Fibroblast of skin of back (primary cell): ENCODE measurements at places on chromosomes 7 and 10.
A peak's percentile ranks its signal among the peaks of the same experiment; 100 is the strongest.

- peak; percentile 23 for DNase-seq
Observed at GRCh38 chr7:133575726-133576440, 323.0 kb downstream of the EXOC4 start.

DNA sequence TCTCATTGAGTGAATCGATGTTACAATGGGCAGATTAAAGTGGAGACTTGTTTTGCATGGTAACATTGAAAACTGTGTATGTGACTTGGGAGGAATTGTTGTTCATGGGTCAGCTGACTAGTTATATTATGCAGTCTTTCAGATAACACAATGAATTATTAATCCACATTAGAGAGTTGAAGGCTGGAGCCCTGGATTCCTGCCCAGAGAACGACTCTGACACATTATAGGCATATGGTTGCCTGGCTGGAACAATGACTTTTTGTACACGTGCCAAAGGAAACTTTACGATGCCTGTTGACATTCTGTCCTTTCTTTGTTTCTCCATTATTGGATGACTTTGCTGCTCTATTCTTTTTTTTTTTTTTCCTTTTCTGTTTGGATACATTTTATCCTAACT lies 52.3 kb upstream of the TMEM229A start:
- no peak for DNase-seq

DNA sequence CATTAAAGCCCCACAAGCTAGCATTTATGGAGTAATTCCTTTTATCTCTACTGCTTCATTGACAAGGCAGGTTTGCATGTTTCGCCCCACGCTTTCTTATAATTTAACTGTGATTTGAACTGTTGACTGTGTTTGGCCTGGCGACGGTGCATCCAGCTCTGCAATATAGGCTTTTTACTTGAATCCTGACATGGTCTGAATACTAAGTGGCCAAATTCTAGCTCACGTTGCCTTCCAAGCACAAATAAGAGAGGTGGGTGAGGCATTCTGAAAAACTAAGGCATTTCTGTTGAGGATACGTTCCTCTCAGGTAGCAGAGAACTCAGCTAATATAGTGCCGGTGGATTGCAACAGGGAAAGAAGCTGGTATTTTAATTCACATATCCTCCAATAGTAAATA lies 61.8 kb downstream of the NRP1 start:
- no peak for DNase-seq

- no peak for DNase-seq
Observed at GRCh38 chr10:116752563-116752962, 10.2 kb upstream of the HSPA12A start.
